ENCODE measurements at places on chromosomes 4 and X.

DNA sequence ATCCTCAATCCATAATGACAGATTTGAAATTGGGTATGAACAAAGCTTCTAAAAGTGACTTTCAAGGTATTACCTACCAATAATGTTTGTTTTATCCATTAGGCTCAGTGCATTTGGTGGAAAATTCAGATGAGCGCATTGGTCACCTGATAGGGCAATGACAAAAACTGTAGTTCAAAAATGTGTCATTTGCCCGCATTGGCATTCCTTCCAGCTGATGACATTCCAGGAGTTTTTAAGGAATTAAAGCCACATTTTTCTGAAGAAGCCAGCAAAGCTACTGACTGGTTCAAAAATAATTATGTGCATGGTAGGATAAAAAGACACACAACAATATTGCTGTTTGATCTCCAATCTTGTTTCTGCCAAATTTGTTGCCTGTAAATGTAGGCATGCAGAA, 473.4 kb upstream of the CPEB2 start:
- DNase-seq, result no peak

- DNase-seq, result no peak
Measured at GRCh38 chr4:161496-162284, 37.4 kb downstream of the ZNF718 start.

DNA sequence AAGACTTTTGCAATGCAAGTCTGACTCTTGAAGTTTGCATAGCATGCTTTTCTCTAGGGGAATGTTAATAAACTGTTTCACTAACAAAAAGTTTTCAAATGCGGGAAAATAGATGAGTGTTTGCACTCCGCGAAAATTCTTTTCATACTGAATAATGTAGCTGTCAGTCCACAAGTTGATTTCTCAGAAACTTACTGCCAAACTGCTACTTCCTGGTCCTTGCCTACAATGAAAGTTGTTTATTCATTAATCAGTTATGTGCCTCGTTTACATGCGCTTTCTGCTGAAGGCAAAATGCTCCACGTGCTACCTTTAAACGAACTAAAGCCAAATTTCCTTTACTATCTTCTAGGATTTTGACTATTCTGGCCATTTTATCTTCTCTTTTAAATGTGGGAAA, 166.2 kb downstream of the MAGEB17 start:
- no peak for DNase-seq

DNA sequence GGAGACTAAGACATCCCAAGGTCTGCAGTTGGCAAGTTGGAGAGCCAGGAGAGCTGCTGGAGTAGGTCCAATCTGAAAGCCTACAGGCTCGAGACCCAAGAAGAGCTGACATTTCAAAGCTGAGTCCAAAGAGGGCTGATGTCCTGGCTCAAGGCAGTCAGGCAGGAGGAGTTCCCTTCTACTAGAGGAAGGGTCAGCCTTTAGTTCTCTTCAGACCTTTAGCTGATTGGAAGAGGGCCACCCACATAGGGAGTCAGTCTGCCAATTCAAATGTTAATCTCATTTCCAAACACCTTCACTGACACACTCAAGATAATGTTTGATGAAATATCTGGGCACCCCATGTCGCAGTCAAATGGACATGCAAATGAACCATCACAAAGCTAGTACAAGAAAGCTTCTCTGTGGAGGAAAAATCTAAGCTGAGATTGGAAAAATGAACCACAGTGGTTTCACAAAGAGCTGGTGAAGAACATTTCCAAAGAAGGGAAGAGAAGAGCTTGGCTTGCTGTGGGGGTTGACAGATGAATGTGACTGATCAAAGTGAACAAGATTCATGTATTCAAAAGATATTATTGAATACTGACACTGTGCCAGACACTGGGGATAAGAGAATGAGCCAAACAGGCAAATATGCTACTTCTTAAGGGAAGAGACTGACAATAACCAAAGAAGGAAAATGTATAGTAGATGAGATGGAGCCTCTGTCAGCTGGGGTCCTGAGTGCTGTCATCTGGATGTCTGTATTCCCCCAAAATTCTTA, 61.2 kb downstream of the STK32B start:
- DNase-seq, result no peak

DNA sequence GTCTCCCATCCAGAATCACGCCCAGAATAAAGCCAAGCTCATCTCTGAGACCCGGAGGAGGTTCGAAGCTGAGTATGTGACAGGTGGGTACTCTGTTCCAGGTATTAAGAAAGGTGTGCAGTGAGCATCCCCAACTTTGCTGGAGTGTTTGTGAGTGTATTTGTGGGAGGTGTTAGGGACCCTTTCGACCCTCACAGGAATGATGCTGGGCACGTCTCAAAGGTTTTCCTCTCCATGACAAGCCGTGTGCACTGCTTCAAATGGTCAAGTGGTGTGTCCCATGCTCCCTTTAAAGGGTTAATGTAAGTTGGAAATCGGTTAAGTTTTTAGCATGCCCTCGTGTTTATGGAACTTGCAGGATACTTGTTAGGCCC, 442 bp downstream of the MOSPD2 start:
- DNase-seq, result no peak

DNA sequence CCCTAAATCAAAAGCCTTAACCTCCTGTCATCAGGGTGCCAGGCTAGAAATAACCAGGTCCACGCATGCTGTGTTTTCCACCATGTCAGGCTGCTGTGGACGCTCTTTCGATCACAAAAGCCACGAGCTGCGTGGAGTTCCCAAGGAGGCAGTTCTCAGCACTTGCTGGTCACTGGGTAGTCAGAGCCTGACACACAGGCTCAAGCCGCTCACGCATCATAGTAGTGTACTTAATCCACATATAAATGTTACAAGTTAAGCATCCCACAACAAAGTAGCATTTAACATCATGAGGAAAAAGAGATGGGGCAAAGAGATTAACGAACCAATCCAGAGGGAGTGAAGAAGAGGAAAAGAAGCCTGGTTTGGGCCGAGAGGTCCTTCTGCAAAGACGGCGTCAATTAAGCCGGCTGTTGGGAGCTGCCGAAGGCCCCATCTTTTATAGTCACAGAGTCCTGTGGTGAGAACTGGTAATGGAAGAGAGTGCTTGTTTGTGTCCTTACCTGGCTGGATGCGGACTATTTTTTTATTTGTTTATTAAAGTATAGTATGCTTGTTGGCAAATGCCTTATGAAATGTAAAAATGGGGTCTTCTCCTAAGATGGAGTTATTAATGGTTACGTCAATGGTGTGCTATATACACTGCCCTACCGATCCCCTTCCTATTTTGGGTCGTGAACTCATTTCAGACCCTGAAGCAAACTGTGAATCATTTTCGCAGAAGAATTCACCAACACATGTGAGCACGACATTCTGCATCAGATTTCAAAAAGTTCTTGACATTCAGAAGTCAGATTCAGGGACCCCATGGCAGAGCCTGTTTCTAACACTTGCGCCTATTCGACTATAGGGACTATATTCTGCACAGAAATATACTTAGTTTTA, 675 bp downstream of the PRIMPOL start:
- DNase-seq, result no peak

DNA sequence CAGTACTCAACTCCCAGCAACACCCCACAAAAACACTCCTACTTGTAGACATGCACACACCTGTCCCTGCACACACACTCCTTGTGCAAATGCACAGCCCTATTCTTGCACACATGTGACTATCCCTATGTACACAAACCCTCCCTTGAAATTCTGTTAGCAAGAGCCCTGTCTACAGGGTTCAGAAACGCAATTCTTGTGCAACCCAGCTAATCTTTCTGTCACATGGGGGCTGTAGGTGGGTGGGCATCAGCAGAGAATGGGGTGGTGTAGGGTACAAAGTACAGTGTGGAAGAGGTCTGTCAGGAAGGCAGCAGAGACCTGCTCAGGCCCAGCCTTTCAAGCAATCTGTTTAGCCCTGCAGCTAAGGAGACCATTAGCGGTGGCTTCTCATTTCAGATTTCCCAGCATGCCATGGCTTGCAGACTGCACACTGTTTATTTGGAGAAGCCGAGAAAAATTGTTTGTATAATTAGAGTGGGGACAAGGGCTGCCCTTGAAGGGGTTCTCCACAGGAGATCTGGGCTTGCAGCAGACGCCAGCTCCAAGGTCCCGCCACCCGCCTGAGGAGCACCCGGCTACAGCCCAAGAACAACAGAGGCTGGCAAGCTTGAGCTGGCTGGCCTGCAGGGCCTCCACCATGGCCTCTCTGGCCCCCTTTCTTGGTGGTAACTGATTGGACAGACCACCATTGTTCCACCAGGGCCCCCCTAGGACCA, 144.0 kb upstream of the PJA1 start:
- no peak for DNase-seq

- DNase-seq, result no peak
Measured at GRCh38 chrX:44489515-44489914, 53.1 kb downstream of the FUNDC1 start.

GRCh38 chr4:40812386-40812785, 62.6 kb downstream of the NSUN7 start:
- DNase-seq, result no peak

- DNase-seq, result no peak
Measured at GRCh38 chr4:26570596-26570995, 13.3 kb upstream of the TBC1D19 start.

GRCh38 chrX:132842460-132843238, 115.8 kb downstream of the HS6ST2 start:
- DNase-seq, result no peak

DNA sequence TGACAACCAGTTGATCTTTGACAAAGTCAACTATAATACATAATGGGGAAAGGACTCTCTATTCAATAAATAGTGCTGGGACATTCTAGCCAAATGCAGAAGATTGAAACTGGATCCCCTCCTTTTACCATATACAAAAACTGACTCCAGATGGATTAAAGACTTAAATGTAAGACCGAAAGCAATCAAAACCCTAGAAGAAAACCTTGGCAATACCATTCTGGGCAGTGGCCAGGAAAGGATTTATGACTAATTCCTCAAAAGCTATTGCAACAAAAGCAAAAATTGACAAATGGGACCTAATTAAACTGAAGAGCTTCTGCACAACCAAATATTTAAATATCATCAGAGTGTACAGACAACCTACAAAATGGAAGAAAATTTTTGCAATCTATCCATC, 185.1 kb downstream of the NPNT start:
- DNase-seq, result no peak

- DNase-seq, result no peak
Measured at GRCh38 chr4:53315300-53315699, 50.6 kb downstream of the SCFD2 start.

GRCh38 chr4:134160211-134160610, 41.4 kb downstream of the PABPC4L start:
- DNase-seq, result no peak

GRCh38 chrX:108736509-108737479, at the start of gene IRS4:
IRS4 (minus strand) TSS chrX:108736563.
- DNase-seq, result no peak

- DNase-seq, result no peak
Measured at GRCh38 chr4:86939729-86940575, 5.1 kb downstream of the AFF1 start.

- no peak for DNase-seq
Measured at GRCh38 chr4:57034520-57034919, 55.8 kb downstream of the POLR2B start.

- DNase-seq, result no peak
Measured at GRCh38 chrX:50818986-50819385, 5.0 kb upstream of the SHROOM4 start.

DNA sequence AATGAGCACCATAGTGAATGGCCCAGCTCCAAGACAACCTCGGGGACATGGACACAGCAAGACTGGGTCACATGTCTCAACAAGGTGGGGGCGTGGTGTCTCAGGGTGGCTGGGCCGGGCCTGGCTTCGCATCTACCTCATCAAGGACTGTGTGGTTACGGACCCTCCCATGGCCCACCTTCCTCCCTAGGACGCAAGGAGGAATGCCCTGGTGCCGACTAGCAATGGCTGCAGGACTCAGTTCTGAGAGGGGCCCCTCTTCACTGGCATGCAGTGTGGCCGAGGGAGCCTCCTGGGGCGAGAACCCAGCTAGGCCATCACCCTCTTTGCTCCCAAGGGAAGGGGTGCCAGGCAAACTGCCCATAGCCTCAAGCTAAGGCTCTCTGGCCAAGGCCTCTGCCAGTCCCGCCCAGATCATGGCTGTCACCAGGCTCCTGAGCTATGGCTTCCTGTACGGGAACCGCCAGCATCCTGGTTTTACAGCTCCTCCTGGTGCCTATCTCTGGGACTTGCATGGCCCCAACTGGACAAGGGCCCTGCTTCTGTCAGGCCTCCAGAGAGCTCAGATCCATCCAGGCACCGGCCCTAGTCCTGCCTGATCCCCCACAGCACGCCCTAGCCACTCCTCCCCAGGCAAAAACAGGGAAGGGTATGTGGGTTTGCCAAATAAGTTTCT, 218.0 kb upstream of the AGTR2 start:
- DNase-seq, result no peak

All from fibroblast of skin of left quadriceps (primary cell).